ENCODE measurements at places on chromosomes 7 and 10.

DNA sequence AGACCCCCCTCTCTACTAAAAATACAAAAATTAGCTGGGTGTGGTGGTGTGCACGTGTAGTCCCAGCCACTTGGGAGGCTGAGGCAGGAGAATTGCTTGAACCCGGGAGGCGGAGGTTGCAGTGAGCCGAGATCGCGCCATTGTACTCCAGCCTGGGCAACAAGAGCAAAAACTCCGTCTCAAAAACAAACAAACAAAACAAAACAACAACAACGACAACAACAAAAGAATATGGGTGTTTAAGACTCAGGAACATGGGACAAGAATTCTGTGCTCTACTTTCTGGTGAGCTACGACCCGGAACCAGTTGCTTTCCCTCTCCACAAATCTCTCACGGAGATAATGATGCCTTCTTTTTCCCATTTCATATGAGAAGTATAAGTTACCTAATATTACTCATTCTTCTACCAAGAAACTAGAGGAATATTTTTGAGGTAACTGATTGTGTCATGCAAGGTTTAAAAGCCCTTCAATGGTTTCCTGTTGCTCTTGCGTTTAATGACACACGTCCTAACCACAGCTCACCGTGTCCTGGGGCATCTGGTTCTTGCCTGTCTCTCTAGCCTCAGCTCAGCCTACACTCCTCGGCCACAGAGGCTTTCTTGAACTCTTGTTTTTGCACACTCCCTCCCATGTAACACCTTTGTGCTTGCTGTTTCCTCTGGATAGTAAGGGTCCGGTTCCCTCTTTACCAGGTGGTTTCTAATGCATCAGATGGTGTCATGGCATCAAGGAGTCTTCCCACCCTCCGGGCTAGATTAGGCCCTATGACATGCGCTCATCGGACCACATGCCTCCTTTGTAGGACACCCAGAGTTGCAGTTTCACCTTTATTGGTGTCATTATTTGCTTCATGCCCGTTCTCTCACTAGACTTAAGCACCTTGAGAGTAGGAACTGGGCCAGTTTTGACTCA is 67.5 kb downstream of the PFKFB3 start:
- peak; percentile 54 for DNase-seq

- DNase-seq, result peak; percentile 29
Measured at GRCh38 chr7:33040803-33041516, 21.6 kb downstream of the NT5C3A start.

DNA sequence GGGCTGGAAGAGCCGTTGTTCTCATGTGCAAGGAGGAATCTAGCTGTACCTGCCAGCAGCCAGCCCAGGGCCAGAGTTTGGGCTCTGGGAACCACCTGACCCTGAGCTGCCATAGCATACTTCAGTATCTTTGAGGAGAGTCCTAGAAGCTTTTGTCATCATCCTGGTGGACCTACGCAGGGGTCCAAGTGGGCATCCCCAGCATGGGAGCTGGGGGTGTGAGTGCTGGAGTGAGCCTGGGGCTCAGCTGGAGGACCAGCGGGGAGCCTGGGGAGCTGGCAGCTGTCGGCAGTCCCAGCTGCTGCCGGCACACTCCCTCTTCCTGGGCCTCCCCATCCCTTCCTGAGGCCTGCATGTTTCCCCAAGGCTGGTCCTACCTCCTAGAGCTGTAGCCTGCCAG is 32.5 kb downstream of the C10orf105 start:
- DNase-seq, result no peak

DNA sequence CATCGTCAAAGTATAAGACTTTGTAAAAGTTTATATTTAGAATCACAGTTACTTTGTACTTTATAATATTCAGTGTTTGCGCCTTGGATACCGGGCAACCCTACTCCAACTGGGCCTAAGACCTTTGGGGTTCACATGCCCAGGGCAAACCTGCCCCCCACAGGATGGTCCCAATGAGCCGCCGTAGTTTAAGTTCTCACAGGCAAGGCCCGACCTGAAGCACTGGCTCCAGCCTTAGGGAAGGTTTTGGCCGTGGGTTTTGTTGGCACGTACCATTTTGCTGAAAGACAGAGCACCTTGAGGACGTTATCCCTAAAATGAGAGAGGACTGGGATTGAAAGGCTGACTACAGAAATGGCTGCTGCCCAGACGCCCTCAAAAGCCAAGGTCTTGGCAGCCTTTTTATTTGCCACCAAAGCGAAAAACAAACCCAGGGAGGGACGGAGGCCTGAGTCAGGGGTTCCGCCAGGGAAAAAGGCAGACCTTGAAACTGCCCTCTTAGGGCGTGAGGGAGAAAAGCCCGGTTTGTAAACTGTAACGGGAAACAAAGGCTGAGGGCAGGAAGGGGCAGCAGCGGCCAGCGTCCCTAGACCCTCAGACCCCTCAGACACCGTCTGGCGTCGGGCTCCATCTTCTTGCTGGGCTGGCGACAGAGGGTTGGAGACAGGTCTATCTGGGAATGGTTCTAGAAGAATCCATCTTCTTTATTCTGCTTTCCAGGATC is at the start of gene CCDC172:
TSS of gene CCDC172 (plus strand) at position 222 of the 724 bp plus-strand sequence. CDS start 564 bp downstream, outside the sequence.
- DNase-seq, result no peak

GRCh38 chr10:51615764-51616298 is 83.6 kb downstream of the CSTF2T start:
- no peak for DNase-seq

DNA sequence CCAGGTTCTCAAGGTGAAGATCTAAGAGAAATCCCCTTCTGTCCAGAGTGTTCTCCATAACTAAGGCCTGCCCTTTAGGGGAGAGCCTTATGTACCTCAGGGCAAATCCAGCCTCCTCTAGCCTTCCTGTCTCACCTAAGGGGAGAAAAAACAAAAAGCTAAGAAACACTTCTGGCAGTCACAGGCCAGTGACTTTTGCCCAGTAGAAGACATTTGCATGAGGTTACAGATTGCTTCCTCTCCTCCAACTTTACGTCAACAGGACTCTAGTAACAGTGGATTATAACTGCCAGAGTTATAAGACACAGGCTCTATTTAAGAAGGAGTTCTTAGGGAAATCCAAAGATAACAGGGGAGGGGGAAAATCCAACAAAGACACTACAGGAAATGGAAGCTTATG is 15.9 kb upstream of the FAM241B start:
- no peak for DNase-seq

GRCh38 chr10:47300429-47300931 is 483 bp downstream of the GDF10 start:
- no peak for DNase-seq

- DNase-seq, result no peak
Measured at GRCh38 chr7:2866601-2867000, 22.5 kb upstream of the GNA12 start.

DNA sequence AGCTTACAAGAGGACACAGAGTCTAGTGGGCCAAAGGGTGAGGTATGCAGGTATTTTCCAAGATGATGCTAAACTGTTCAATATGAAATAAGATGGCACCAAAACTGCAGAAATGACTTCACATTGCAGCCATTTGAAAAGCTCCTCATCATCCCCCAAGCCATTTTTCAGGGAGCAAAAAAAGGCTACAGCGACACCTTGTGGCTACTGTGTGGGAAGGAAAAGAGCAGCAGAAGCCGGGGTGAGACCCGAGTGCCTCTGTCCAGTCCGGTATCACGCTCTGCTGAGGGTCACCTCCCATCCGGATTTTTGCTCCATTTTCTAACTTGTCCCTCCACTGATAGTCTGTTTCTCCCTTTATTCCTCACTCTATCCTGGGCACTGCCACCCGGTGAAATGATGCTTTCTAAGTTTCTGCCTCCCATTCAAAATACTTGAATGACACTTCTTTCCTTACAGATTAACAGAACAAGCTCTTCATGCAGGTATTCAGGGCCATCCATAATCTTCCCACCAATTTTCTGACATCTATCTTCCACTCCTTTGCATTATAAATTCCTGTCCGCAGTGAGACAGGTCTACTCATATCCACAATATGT is 220.2 kb downstream of the DGKI start:
- peak; percentile 65 for DNase-seq

DNA sequence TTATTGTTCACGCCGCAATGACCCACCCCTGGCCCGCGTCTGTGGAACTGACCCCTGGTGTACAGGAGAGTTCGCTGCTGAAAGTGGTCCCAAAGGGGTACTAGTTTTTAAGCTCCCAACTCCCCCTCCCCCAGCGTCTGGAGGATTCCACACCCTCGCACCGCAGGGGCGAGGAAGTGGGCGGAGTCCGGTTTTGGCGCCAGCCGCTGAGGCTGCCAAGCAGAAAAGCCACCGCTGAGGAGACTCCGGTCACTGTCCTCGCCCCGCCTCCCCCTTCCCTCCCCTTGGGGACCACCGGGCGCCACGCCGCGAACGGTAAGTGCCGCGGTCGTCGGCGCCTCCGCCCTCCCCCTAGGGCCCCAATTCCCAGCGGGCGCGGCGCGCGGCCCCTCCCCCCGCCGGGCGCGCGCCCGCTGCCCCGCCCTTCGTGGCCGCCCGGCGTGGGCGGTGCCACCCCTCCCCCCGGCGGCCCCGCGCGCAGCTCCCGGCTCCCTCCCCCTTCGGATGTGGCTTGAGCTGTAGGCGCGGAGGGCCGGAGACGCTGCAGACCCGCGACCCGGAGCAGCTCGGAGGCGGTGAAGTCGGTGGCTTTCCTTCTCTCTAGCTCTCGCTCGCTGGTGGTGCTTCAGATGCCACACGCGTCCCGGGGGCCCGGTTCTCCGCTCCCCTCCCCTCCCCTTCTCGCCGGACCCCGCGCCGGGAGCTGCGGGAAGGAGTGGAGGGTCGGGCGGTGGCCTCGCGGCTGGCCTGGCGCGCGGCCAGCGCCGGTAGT is at the start of gene CBX3:
TSS of gene CBX3 (plus strand) at position 499 of the 772 bp plus-strand sequence. CDS start 1,254 bp downstream, outside the sequence.
- peak; percentile 92 for DNase-seq

GRCh38 chr7:14395860-14396259 is 406.4 kb upstream of the ETV1 start:
- DNase-seq, result no peak

DNA sequence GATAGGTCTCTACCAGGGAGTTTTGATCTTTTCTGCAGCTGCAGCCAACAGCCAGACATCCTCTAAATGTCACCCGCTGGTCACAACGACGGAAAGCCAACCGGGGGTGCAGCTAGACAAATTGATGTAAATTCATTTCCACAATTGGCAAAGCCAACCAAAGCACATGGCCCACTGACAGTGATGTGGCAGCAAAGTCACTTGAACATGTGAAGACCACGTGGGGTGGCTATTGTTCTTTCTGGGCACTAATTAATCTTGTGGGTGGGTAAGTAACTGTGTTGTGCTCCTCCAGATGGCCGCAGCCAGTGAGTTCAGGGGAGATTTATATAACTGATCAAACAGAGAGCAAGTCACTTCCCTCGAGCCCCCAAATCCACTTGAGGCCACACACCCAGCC is 354.1 kb downstream of the ANKRD30A start:
- no peak for DNase-seq

- no peak for DNase-seq
Measured at GRCh38 chr10:77965294-77965693, 38.7 kb upstream of the DLG5 start.

DNA sequence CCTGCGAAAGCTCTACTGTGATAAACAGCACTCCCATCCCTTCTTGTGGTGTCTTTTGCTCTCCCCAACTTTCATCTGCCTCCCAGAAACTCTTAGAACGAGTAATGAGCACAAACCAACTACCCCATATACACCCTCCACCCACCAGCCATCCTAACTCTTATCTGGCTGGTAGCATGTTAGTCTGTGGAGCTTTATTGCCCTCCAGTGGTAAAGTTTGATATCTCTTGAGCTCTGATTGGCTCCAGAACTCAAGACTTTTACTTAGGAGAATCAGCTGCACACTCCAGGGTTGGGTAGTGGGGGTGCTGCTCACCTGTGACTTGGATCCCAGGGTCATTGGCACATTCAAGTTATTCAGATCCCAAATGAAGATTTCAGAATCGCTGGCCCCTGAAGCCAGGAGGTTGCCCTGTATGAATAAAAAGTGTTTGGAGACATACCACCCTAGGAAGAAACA is 10.9 kb downstream of the SEC31B start:
- peak; percentile 72 for DNase-seq

DNA sequence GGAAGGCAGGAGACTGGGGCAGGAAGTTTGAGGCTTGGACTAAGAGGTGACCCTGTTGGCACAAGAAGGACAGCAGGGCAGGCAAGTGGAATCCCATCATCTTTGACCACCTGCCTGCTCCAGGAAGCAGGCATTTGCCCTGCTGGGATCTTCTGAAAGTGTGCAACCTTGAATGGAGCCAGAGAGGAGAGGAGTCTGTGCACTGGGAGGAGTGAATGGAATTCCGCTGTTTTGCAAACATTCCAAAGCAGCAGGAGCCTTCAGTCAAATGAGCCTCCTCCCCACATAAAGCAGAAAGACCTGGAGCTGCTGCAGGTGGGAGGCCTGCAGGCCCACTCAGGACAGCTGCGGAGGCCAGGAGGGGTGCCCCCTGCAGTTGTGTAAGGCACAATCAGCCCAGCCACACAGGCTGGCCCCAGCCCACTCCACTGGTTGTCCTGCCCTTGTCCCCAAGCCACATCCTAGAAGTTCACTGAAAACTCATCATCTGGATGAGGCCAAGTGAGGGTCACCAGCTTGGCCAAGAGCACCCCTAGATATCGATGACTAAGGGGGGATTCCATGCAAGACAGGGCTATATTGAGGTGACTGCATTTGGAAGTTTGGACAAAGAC is 249.5 kb downstream of the RPS24 start:
- DNase-seq, result no peak

GRCh38 chr7:6709808-6710207 is 3.1 kb upstream of the ZNF12 start:
- DNase-seq, result no peak
